Activated CD8-positive, alpha-beta T cell treated with anti-CD3 and anti-CD28 coated beads for 36 hours (primary cell): ENCODE measurements at places on chromosomes 12 and 14. TPM values are rescaled to one million over a fixed set of nuclear protein-coding genes. Genes with fewer than 3 reads are reported as not detected.

Gene MYH6
- total RNA-seq, result not detected

GRCh38 chr12:21773263-21773741 is 1.2 kb downstream of the KCNJ8 start:
- DNase-seq, result peak; percentile 18

Gene IGF1
- total RNA-seq, result 0.90 TPM

DNA sequence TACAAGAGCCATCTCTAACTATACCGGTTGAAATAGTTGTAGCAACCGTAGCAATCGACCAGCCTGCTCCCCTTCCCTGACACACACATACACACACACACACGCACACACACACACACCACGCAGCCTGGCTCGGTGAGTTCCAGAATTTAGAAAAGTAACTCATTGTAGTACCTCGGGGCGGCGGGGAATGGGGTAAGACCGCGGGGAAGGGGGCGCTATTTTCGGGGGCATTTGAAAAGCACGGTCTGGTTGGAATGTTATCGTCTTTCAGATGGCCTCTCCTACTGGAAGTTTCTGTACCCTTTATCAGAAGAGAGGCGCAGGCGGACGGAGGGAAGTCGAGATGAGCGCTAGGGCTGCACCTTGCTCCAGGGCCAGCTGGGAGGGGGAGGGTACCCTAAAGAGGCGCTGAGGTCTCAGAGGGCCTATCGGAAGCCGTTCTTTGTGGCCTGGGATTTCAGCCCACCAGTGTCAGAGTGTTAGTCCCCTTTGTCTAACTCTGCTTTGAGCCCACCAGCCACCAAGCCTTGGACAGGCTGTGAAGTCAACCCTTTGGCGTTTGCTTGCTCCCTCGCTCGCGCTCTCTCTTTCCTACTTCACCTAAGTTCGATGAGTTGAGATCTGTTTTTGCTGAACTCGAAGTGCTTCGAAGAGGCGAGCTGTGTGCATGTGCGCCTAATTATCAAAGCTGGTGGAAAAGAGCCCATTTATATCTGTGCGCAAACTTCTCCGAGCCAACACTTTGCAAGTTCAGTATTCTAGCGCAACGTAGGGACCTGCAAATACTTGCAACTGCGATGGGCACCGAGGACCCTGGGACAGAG is 837 bp downstream of the COL2A1 start:
- DNase-seq, result peak; percentile 35

DNA sequence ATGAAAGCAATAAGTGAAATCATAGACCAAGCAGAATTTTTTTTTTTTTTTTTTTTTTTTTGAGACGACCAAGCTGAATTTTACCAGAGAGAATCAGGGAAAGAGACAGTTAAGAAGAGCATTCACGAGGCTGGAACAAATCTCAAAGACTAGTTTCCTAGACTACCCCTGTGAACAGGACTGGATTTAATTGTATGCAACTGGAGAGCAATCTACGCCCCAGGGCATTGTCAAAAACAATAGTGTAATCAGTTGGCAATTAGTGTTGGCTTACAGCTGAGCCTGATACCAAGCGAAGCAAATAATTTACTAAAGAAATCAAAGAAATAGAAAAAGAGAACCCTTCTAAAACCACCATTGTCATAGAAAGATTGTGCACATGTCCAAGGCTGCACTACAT is 232.9 kb upstream of the CPNE8 start:
- DNase-seq, result no peak

GRCh38 chr14:52129721-52130120 is 60.9 kb upstream of the NID2 start:
- no peak for DNase-seq

DNA sequence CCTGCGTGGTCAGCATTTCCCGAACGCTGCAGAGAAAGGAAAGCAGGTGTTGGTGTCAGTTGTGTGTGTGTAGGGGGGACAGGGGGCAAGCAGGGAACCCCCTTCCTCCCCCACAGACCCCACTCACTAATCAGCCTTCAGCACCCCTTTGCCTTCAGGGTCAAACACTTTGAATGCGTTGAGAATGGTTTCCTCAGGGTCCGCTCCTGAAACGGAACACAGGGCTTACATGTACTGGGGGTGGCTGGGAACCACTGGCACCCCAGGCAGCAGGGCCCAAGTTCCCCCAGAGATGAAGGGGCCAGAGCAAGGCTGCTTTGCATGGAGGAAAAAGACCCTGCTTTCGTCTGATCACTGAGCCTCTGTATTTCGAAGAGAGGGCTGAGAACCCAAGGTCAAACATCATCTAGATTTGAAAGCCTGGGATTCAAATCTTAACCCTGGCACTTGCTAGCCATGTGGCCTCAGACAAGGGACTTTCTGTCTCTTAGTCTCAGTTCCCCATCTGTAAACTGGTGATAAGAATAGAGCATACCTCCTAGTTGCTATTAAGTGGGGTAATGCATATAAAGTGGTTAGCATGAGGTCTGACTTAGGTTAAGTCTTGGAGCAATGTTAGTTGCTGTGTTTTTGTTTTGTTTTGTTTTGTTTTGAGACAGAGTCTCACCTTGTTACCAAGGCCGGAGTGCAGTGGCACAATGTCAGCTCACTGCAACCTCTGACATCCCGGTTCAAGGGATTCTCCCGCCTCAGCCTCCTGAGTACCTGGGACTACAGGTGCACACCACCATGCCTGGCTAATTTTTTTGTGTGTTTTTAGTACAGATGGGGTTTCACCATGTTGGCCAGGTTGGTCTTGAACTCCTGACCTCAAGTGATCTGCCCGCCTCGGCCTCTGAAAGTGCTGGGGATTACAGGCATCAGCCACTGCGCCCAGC is 7.0 kb downstream of the MYL2 start:
- no peak for DNase-seq

- no peak for DNase-seq
Observed at GRCh38 chr14:52299692-52300278, 14.3 kb upstream of the PTGER2 start.

Gene SOAT2
- 5.3 TPM for total RNA-seq

Gene ADAM21
- not detected for total RNA-seq

GRCh38 chr12:64688219-64688618 is 71.0 kb downstream of the GNS start:
- no peak for DNase-seq

GRCh38 chr14:74913986-74914573 is 9.0 kb downstream of the RPS6KL1 start:
- peak; percentile 37 for DNase-seq

DNA sequence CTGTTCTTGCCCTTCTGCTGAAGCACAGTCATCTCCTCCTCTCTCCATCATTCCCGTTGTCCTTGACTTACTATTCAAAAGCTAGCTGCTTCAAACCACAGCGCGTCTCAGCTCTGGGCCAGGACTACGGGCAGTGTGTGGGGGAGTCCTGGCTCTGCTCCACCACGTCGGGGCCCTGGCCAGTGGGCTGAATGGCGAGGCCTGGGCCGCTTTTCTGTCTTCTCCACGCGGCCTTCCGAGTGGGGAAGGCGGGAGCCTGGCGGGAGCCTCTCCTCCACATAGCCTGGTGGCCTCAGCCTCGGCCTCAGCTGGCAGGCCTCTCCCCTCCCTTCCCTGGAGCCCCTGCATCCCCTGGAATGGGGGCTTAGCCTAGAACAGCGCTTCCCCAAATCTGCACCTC is 16.5 kb downstream of the ANKRD9 start:
- no peak for DNase-seq

GRCh38 chr12:132396657-132397056 is 67.3 kb upstream of the GALNT9 start:
- no peak for DNase-seq

DNA sequence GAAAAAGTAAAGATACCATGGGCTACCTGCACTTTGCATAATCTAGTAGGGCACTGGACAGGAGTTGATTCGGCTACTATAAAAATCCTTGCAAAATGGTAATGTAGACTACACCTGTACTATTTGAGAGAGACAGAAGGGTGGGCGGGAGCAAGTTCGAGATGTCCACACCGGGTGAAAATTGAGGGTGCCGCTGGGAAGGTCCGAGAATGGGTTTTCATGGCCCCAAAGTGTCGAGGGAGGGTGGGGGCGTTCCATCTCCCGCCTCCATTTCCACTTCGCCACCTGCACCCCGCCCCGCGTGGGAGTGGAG is 648 bp downstream of the SNX6 start:
- DNase-seq, result no peak

Gene IAPP
- not detected for total RNA-seq

Gene CLEC2D
- 259 TPM for total RNA-seq

- DNase-seq, result peak; percentile 25
Observed at GRCh38 chr12:80195074-80195726, 95.9 kb downstream of the OTOGL start.

Gene NYNRIN
- total RNA-seq, result 0.27 TPM

- DNase-seq, result no peak
Observed at GRCh38 chr12:46300910-46301309, 32.1 kb upstream of the SLC38A1 start.

Gene MUCL1
- not detected for total RNA-seq

GRCh38 chr12:124994437-124994975 is 1.1 kb downstream of the BRI3BP start:
- DNase-seq, result no peak

GRCh38 chr14:105223260-105223659 is 25.1 kb upstream of the BTBD6 start:
- DNase-seq, result no peak

GRCh38 chr12:68613209-68613904 is 2.7 kb downstream of the RAP1B start:
- peak; percentile 72 for DNase-seq

DNA sequence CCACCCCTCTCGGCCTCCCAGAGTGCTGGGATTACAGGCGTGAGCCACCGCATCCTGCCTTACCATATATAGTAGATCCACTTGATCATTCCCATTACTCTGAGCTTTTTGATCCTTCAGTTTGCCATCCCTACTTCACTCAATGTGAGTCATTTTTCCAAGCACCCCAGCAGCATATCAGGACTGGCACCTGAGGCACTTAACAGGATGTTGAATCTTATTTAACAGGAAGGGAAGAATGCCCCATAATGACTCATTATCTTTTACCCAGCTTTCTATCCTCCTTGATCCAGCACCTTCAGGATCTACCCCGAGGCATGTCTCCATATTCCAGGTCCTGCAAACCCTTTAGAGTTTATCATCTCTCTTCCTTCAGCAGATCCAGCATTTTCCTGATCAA is 84.9 kb upstream of the CMKLR1 start:
- DNase-seq, result no peak

Gene CD163L1
- total RNA-seq, result not detected

GRCh38 chr12:5305886-5306545 is 125.9 kb upstream of the NTF3 start:
- no peak for DNase-seq

Gene DEPDC4
- total RNA-seq, result 3.7 TPM

DNA sequence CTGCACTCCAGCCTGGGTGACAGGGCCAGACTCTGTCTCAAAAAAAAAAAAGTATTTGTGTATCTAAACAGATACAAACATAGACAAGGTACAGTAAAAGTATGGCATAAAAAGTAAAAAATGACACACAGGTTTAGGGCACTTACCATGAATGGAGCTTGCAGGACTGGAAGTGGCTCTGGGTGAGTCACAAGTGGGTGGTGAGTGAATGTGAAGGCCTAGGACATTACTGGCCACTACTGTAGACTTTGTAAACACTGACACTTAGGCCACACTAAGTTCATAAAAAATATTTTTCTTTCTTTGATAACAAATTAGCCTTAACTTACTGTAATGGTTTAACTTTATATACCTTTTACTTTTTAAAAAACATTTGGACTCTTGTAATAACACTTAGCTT is 38.0 kb upstream of the EIF5 start:
- DNase-seq, result no peak

- no peak for DNase-seq
Observed at GRCh38 chr12:20560935-20561334, 134.2 kb upstream of the SLCO1C1 start.

GRCh38 chr14:61229475-61229888 is 51.7 kb downstream of the TMEM30B start:
- DNase-seq, result no peak

- peak; percentile 64 for DNase-seq
Observed at GRCh38 chr12:100141998-100142850, 450 bp downstream of the BLTP3B start.

- DNase-seq, result no peak
Observed at GRCh38 chr14:31487886-31488285, at the start of gene GPR33. TSS of gene GPR33 (minus strand) at chr14:31488039. CDS start at chr14:31483965, 4,074 bp downstream.

DNA sequence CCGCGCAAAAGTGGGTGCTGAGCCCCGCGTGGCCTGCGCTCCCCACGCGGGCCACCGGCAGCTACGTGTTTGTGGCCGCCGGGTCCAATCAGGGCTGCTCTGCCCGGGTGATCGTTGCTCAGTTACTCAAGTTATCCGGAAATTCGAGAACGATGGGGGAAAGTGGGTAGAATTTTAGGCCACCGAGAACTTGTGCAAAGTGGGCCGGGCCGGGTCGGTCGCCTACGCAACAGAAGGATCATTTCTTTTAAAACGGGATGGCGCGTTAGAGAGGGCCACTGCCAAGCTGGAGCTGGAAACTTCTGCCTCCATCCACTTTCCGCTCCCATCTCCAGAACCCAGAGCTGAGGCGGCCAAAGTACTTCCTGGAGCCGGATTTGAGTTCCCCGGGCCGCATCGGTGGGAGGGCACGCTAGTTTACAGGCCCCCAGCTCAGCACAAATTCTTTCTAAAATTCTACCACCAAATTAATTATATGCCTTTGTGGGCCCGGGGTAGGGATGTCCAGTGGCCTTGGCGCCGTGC is 3.5 kb downstream of the RFX4 start:
- DNase-seq, result no peak

DNA sequence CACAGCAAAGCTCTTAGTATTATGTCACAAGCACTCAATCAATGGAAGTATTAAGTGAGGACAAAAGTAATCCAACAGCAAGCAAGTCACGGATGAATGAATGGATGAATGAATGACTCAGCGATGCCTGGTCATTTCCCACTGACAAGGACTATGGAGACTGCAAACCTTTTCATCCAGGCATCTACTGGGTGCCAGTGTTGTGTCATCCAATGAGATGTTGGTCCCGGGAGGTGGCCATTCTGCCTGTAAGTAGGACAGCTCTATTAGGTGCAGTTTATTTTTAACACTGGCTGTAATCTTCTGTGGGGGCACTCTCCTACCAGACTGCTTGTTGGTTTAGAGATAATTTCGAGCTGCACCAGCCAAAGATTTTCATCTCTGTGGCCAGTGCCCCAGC is 39.4 kb downstream of the STAB2 start:
- DNase-seq, result no peak

GRCh38 chr12:97837401-97837800 is 374.8 kb downstream of the RMST start:
- no peak for DNase-seq

Gene TMEM52B
- total RNA-seq, result not detected

Gene DUSP6
- total RNA-seq, result 16.6 TPM
